ENCODE measurements at places on chromosomes 3 and 15.

DNA sequence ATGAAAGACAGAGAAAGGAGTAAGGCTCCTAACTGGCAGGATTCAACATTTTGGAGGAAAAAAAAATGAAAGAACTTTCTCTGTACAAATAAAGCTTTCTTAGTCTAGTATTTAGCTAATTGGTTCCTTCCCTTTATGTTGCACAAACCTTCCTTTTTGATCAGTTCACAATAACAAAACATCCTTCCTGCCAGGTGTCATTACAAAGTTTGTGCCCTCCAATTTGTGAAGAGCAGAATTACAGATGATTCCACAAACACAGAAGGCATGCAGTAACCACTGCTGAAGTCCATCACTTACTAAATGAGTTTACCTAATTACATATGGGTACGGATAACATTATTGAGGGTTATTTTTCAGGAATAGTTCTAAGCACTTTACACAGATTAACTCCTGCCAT lies 179.9 kb downstream of the FMN1 start:
- H3K4me1 ChIP-seq, result no peaks in the 10 kb centered on the region
- no peak overlapping the region for H3K27ac ChIP-seq
- no peak overlapping the region for H3K4me3 ChIP-seq

- no peaks in the 10 kb centered on the region for H3K27me3 ChIP-seq
- no peak for DNase-seq
- H3K4me1 ChIP-seq, result no peaks in the 10 kb centered on the region
- H3K36me3 ChIP-seq, result no peaks in the 10 kb centered on the region
Measured at GRCh38 chr3:115524549-115524948, 98.8 kb upstream of the GAP43 start.

DNA sequence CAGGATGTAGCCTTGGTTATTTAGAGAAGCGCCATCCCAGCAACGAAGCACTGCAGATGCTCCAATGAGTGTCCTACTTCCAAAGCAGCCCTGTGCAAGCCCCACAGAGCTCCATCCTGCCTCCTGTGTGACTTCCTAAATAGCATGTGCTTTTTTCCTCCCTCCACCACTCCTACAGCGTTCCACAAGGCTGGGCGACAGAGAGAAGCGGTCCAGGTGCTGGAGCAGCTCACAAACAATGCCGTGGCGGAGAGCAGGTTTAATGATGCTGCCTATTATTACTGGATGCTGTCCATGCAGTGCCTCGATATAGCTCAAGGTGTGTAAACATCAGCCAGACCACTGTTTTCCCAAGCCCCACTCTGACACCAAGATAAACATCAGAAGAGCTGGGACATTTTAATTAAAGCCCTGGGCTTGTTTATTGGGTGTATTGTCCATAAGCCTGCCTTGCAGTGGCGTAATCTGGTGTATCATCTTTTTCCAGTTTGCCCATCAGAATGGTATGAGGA lies 22.2 kb upstream of the RHO start:
- H3K27ac ChIP-seq, result no peak overlapping the region
- peaks cover 58% of the 10 kb centered on the region for H3K36me3 ChIP-seq
- no peaks in the 10 kb centered on the region for H3K27me3 ChIP-seq

DNA sequence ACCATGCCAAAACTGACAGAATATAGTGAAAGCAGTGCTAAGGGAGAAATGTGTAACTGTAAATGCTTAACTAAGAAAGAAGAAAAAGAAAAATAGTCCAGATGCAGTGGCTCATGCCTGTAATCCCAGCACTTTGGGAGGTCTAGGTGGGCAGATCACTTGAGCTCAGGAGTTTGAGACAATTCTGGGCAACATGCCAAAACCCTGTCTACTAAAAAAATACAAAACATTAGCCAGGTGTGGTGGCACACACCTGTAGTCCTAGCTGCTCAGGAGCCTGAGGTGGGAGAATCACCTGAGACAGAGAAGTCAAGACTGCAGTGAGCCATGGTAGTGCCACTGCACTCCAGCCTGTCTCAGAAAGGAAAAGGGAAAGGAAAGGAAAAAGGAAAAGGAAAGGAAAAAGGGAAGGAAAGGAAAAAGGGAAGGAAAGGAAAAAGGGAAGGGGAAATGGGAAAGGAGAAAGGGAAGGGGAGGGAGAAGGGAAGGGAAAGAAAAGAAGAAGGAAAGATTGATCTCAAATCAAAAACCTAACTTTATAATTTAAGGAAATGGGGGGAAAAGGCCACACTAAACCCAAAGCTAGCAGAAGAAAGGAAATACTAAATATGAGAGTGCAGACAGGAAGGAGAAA lies 20.3 kb downstream of the C3orf33 start:
- H3K4me3 ChIP-seq, result no peak overlapping the region
- no peaks in the 10 kb centered on the region for H3K4me1 ChIP-seq
- H3K27ac ChIP-seq, result no peak overlapping the region
- H3K36me3 ChIP-seq, result no peaks in the 10 kb centered on the region

DNA sequence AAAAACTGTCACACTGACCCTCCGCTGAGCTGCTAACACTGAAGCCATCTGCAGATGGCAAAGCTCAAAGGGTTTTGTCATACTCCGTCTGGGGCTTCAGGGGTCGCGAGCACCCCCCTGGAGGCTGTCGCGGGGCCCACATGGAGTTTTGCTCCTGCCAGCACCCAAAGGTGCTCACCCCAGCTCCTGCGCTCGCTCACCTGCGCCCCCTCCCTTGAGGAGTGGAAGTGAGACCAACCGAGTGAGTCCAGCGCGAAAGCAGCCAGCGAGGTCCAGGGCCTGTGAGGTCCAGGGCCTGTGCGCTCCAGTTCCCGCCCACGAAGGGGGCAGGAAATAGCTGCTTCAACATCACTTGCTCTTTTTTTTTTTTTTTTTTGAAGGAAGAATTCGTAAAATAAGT lies 208.5 kb downstream of the ROBO2 start:
- no peak overlapping the region for H3K27ac ChIP-seq
- DNase-seq, result peak; percentile 35
- H3K36me3 ChIP-seq, result no peaks in the 10 kb centered on the region
